ENCODE measurements at places on chromosomes 11 and 22. TPM values are rescaled to one million over a fixed set of nuclear protein-coding genes. Genes with fewer than 3 reads are reported as not detected.

The ACTN3 gene
- 0.09 TPM for polyA plus RNA-seq

The POTEH gene
- polyA plus RNA-seq = not detected

The APLNR gene
- not detected for polyA plus RNA-seq

The ADAMTS8 gene
- polyA plus RNA-seq = not detected

The ELFN2 gene
- not detected for polyA plus RNA-seq

The CHRM4 gene
- polyA plus RNA-seq = 0.21 TPM

The RABL2B gene
- 28.3 TPM for polyA plus RNA-seq

The MN1 gene
- 0.01 TPM for polyA plus RNA-seq

The ART5 gene
- polyA plus RNA-seq = 0.55 TPM

The OR51B4 gene
- 0.33 TPM for polyA plus RNA-seq

The ALX4 gene
- not detected for polyA plus RNA-seq

The APOBEC3F gene
- 2.7 TPM for polyA plus RNA-seq

The SLC25A45 gene
- polyA plus RNA-seq = 1.2 TPM

The BAIAP2L2 gene
- polyA plus RNA-seq = 7.5 TPM

The OR52E4 gene
- polyA plus RNA-seq = not detected

The RAG2 gene
- polyA plus RNA-seq = not detected

The NTM gene
- not detected for polyA plus RNA-seq

The GGA1 gene
- 103 TPM for polyA plus RNA-seq

The INPP5J gene
- polyA plus RNA-seq = 1.1 TPM

The SF3B2 gene
- polyA plus RNA-seq = 70.0 TPM

The H19 gene
- 1.3 TPM for polyA plus RNA-seq

The MMP13 gene
- 0.04 TPM for polyA plus RNA-seq

The RASGRP2 gene
- polyA plus RNA-seq = 0.61 TPM

The ISX gene
- polyA plus RNA-seq = 1.4 TPM

All from HepG2 (cell line).